ENCODE measurements at places on chromosomes 7 and 10. TPM values are rescaled to one million over a fixed set of nuclear protein-coding genes. Genes with fewer than 3 reads are reported as not detected.

DNA sequence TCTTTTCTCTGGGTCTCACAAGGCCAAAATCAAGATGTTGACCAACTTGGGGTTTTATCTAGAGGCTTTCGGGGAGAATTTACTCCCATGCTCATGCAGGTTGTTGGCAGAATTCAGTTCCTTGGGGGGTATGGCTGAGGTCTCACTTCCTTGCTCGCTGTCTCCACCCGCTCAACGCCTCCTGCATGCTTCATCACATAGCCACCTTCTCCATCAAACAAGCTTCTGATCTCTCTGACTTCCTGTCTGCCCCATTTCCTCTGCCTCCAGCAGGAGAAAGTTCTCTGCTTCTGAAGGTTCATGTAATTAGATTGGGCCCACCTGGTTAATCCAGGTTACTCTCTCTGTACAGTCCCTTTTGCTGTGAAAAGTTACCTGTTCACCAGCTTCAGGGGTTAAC is 179.1 kb upstream of the FZD1 start:
- DNase-seq: no peak

DNA sequence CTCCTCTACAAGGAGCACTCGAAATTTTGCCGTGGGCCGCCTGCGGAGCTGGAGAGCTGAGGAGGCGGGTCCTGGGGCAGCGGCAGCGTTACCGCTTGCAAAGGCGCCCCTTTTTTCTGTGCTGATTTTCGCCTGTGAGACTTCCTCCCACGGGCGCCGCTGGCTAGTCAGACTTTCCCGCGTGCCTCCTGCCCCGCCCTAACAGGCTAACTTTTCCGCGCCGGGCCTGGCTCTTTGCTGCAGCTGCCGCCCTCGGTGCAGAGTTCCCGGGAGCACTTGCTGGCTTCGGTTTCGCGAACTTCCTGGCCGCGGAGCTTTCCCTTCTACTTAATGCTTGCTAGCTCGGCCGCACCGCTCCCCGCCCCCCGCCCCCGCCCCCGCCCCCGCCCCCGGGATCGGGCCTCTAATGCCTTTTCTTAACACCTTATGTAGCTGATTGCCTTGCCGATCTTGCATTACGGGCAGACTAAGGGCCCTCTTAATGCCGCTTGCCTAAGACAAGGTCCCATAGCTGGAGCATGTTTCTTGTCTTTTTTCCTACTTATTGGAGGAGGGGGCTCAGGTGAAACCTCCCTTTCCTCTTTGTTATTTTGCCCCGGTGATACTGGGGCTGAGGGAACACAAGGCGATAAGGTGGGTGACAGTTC is 37.9 kb upstream of the RASGEF1A start:
- DNase-seq: peak; percentile 82

DNA sequence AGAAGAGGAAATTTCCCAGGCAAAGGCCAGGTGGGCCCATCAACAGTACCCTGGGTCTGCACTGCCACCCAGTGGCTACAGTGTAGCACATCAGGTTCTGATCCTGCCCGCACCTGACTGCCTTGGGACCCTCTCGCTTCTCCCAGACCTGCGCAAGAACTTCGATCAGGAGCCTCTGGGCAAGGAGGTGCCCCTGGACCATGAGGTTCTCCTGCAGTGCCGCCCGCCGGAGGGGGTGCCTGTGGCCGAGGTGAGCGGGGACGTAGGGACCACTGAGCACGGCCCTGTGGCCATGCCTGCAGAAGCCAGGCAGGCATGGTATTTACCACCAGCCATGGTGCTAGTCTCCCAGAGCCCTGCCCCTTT is 33.9 kb upstream of the SLC29A3 start:
- DNase-seq: peak; percentile 83

GRCh38 chr7:41261080-41261479 is 441.8 kb downstream of the INHBA start:
- DNase-seq: no peak

DNA sequence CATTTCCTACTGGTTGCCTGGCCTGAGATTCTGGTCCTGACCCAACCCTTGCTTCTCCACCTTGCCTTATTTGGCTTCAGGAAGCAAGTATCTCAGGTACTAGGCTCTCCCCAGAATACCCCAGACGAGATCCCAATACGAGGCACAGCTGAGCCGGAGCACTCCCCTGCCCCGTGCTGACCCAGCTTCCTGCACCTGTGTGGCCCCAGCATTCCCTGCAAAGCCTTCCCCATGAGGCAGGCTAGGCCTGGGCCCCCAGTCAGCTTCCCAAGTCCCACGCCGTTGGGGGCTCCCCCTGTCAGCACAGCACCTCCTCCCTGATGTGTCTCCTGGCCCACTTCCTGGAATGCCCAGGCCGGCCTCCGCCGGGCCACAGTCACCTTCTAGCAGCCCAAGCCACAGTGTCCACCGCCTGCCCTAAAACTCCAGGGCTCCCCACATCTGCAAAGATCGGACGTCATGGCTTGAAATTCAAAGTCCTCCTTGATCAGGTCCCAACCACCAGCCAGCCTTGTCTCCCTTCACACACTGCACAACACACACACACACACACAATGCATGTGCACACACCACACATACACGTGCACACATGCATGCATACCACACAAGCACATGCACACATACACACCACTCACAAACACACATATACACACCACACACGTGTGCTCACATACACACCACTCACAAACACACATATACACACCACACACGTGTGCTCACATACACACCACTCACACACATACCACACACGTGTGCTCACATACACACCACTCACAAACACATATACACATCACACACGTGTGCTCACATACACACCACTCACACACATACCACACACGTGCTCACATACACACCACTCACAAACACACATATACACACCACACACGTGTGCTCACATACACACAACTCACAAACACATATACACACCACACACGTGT is 78.9 kb upstream of the FOXK1 start:
- DNase-seq: no peak

GRCh38 chr7:42690794-42691639 is 220.9 kb downstream of the C7orf25 start:
- DNase-seq: peak; percentile 84

GRCh38 chr7:95330961-95331337 is 6.6 kb upstream of the PON1 start:
- DNase-seq: no peak

GRCh38 chr10:132206806-132207535 is 20.2 kb downstream of the DPYSL4 start:
- no peak for DNase-seq

DNA sequence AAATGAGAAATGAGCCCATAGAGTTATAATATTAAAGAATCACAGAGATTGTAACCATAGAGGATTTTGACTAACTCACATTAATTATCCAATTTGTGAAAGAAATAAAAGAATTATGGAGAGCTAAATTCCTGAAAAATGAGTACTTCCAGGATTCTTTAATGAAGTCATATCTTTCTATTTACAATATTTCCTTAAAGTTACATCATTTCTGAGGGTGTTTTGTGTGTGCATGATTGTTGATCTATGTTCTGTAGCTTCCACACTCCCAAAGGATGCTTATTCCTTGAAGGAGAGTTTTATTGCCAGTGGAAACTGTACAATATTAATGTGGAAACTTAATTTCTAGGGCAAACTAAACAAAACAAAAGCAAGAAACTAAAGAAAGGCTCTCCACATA is 299.6 kb downstream of the MDFIC start:
- DNase-seq: no peak

GRCh38 chr10:34504534-34504933 is 310.6 kb downstream of the PARD3 start:
- no peak for DNase-seq

GRCh38 chr10:78252286-78252685 is 218.6 kb downstream of the RPS24 start:
- no peak for DNase-seq

DNA sequence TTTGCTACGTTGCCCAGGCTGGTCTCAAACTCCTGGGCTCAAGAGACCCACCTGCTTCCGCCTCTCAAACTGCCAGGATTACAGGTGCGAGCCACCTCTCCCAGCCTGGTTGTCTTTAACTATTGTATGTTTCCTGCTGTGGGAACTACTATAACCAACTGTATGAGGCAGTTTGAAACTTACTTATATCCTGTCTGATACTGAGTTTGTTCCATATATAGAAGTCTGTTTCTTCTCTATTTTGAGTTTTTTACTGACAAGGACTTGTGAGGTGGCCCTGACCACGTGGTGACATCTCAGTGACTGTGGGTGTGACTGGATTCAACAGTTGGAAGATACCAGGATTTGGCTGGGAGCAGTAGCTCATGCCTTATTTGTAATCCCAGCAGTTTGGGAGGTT is 14.2 kb downstream of the FBH1 start:
- no peak for DNase-seq

GRCh38 chr7:44893710-44894234 is 8.4 kb upstream of the PURB start:
- DNase-seq: peak; percentile 52

GRCh38 chr7:134844200-134844599 is 64.8 kb downstream of the CALD1 start:
- no peak for DNase-seq

- DNase-seq: no peak
Observed at GRCh38 chr10:58937423-58937822, 239.0 kb upstream of the PHYHIPL start.

- DNase-seq: peak; percentile 36
Observed at GRCh38 chr7:142488036-142488633, 230.3 kb upstream of the PRSS58 start.

DNA sequence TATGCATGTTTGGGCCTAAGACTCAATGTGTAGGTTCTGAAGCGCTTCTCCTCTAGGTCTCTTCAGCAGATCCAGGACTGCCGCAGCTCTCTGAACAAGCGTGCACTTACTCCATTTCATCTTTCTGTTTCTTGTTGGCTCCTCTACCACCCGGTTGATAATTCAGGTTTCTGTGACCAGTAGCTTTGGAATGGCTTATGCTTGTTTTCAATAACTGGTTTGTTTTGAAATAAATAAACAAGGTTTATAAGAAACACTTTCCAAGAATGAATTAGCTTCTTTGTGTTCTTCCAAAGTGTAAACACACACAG is 1.5 kb downstream of the MDFIC start:
- no peak for DNase-seq

GRCh38 chr10:74079936-74080590 is 70.6 kb downstream of the AP3M1 start:
- no peak for DNase-seq

- no peak for DNase-seq
Observed at GRCh38 chr7:121510858-121511482, 114.9 kb upstream of the FAM3C start.

- DNase-seq: peak; percentile 13
Observed at GRCh38 chr7:131336956-131337355, 9.3 kb downstream of the MKLN1 start.

- peak; percentile 53 for DNase-seq
Observed at GRCh38 chr7:7909376-7909775, 59.2 kb upstream of the GLCCI1 start.

GRCh38 chr10:48365668-48366067 is 59.2 kb downstream of the MAPK8 start:
- no peak for DNase-seq

DNA sequence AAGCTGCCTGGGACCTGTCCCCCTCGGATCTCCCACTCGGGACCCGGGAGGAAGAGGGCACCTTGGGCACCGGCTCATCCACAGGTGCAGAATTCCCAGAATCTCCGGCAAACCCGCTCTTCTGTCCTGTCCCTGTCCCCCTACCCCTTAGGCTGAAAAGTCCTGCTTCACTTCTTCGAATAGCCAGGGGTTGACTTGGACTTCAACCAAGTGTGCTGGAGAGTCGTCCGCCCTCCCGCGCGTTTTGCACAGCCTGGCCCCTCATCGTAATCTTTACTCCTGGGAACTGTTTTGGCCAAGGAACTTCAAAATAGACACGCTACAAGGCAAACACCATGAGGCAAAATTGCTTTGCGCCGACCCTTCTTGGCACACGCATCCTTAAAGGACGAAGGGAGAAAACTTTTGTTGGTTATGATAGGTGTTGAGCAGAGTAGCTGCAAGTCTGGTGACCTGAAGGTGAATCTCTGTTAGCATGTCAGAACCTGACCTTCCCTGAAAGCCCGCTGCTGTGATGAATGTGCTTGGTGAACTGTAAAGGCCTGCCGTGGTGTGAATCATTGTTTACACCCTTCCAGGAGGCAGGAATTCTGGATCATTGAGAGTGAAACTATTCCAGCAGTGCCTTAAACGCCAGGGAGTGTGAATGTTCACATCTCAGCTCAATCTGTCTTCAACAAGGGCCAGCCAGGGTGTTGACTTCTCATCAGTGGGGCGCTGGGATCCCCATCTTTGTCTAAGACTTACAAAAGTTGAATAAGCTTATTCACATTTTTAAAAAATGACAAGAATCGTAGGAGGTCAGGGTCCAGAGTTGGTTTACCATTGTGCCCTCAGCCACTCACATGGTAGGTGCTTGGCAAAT is 589 bp upstream of the RAPGEF5 start:
- no peak for DNase-seq

DNA sequence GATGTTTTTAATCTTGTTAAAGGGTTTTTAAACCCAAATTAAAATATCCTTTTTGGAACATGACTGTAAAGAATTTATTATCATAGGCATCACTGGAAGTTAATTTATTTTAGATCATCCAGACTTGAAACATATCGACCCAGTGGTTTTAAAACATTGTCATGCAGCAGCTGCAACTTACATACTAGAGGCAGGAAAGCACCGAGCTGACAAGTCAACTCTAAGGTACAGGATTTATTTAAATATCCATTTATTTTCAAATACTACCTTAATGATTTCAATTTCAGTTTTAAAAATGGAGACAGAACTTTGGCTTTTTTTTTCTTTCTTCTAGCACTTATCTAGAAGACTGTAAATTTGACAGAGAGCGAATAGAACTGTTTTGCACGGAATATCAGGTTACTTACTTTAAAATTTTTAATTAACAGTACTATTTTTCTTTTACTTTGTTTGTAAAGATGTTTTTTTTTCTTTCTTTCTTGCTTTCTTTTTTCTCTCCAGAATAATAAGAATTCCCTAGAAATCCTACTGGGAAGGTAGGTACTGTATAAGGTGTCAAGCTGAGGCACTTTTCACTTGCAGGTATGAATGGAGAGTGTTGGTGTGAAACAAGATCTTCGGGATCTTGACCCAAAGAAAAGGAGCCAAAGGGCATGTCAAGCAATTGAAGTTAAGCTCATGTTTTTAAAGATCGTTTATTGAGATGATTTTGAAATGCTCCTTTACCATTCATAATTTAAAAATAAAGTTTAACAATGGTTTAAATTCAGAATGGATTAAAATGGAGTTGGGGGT is 1.8 kb downstream of the COMMD3 start:
- no peak for DNase-seq

Gene ABCC2
- 0.72 TPM for total RNA-seq

Gene CFAP43
- total RNA-seq: 1.1 TPM

Gene ATE1
- 83.1 TPM for total RNA-seq

Gene AKR1C4
- total RNA-seq: not detected

Gene OPTN
- 29.5 TPM for total RNA-seq

Gene GPR141
- 1.7 TPM for total RNA-seq

Gene HOGA1
- total RNA-seq: 7.3 TPM

Gene CNPY1
- not detected for total RNA-seq

Gene SLIT1
- total RNA-seq: 0.72 TPM

Gene SPDYE2
- total RNA-seq: not detected

Gene SFTPA1
- total RNA-seq: not detected

Gene GOLGA7B
- total RNA-seq: 0.10 TPM

Gene TBXAS1
- total RNA-seq: 7.6 TPM

Gene SYT15
- total RNA-seq: 1.1 TPM

Gene MYH16
- not detected for total RNA-seq
